NCI-H187 (cell line): ENCODE measurements at places on chromosomes 5 and 9.

- DNase-seq: no peak
Observed at GRCh38 chr5:62327138-62328053, 21.4 kb downstream of the KIF2A start.

- no peak for DNase-seq
Observed at GRCh38 chr5:22918511-22918910, 65.4 kb upstream of the CDH12 start.

GRCh38 chr9:113720495-113720894 is 155.6 kb upstream of the ZNF618 start:
- no peak for DNase-seq

DNA sequence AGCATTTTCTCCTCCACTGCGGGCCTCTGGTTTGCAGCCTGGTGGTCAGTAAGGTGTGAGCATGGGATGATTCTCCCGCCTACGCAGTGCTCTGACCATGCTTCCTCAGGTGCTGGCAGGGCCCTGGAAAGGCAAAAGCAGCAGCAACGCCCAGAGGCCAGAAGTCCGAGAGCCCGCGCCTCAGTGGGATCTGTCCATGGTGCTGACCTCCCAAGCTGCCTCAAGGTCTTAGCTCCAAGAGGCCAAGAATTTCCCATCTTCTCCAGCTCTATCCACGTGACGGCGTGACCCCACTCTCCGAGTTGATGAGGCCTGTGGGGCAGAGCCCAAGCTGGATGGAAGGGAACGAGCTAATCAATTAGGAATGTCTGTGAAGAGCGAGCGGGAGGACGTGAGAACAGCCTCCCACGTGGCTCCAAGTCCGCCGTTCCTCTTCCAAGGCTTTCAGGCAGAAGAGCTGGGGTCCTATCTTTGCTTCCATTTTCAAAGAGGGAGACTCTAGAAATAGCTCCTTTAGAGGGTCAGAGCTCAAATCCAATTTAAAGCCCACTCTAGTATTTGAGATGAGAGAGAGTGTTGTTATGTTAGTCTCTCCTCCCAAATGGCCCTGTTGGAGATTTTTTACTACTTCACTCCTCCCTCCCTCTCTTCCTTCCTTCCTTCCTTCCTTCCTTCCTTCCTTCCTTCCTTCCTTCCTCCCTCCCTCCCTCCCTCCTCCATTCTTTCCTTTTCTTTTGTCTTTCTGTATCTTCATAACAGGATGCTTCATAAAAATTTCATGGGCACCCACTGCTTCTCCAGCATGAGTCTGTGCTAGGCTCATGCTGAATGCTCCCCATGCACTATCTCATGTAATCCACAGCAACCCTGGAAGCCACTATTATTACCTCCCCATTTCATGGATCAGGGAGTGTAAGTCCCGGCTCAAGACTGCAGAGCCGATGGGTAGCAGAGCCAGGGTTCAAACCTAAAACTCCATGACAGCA is 69.3 kb downstream of the OLFM1 start:
- DNase-seq: no peak

DNA sequence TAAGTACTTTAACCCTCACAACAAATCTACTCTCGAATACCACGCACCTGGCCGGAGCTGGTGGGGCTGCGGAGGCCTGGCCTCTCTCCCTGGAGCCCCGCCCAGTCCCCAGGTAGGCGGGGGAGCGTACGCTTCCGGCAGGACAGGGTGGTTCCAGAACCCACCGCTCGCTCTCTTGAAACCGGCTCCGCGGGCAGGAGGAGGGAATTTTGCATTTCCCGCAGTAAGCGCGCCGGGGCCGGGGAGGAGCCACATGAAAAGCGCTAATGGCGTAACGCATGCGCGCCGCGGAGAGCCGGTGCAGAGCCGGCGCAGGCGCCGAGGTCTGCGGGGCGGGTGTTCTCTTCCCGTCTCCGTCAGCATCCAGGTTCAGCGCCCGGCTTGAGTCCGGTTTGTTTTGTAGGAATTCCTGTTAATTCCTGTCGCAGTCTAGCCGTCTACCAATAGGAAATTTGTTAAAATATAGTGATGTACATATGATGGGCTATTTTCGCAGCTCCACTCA is 20.8 kb downstream of the CAVIN4 start:
- DNase-seq: peak; percentile 74

GRCh38 chr5:166123717-166124116 is 2167.7 kb upstream of the WWC1 start:
- DNase-seq: no peak

DNA sequence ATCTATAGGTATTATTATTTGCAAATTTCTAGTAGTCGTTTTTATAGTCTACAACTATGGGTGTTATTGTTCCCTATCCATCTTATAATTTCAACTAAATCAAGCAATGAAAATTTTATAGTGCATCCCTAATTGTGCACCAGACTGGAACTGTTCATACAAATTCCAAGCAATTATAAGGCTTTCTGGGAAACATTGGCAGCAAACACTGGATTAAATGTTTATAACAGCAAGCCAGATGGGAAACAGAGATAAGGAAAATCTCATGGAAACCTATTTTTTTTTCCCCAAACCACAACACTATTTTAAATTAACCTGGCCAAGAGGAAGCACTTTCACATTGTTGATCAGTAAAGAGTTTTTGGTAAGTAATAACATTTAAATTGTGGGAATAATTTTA is 524.3 kb downstream of the RASEF start:
- DNase-seq: no peak

DNA sequence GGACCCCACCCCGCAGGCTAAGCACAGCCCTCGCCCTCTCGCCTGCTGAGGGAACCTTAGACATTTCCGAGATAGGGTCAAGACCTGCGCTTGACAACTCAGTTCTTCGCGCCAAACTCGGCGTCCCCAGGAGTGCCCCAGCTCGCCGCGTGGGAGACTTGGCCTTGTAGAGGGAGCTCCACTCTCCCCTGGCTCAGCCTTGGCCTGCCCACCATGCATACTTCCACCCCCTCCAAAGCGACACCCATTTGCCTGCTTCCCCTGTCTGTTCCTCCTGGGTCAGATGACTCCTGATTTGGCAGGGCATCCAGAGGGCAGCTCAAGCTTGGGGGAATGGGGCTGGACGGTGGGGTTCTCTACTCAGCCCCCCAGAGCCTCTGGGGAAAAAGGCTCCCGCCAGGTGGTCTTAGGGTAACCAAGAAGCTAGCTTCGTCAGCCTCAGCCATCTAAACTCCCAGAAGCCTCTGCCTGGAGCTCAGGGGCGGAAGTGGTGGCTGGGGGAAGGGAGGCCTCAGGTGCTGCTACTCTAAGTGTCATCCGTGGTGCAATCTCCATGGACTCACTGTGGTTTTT is 560 bp downstream of the DOCK2 start:
- no peak for DNase-seq

DNA sequence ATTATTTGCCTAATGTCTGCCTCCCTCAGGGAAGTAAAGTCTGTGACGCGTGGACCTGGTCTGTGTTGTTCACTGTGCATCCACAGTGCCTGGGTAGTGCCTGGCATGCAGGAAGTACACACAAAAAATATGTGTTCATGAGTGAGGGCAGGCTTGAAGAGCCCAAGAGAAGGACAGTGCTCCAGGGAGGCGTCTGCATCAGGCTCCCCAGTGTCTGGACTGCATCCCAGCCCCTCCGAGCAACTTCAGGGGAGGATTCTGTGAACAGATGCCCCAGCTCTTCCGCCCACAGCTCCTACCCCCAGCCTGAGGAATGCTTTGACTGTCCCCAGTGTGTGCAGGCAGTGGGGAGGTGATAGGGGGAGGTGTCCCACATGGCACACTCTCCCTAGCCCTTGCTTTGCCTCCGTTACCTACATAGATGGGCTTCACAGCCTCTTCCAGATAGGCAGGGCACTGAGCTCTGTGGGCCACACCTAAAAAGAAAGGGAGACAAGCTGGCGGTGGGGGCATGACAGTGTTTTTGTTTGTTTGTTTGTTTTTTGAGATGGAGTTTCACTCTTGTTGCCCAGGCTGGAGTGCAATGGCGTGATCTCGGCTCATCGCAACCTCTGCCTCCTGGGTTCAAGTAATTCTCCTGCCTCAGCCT is 25.4 kb downstream of the IRF1 start:
- DNase-seq: no peak

- DNase-seq: no peak
Observed at GRCh38 chr5:107969847-107970246, 299.1 kb upstream of the EFNA5 start.

DNA sequence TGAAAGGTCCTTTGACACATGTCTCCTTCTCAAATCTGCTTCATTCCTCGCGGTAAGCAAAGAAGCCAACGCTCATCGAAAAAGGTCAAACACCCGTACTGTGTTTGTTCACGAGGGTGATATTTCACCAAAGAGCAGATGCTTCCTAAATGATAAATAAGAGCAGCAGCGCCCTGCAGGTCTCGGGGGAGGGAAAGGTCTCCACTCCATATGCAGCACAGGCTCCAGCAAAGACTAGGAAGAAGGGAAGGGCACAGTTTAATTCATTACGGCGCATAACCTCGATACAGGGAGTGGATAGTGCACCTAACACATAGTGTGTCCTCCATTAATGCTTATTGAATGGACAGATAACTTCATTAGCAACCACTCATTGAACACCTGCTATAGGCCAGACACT is 593.3 kb downstream of the CDK5RAP2 start:
- DNase-seq: no peak

GRCh38 chr5:87560528-87560927 is 147.8 kb upstream of the CCNH start:
- no peak for DNase-seq

- no peak for DNase-seq
Observed at GRCh38 chr5:147464211-147464610, 45.7 kb downstream of the DPYSL3 start.

GRCh38 chr5:61768692-61769281 is 436.7 kb downstream of the ZSWIM6 start:
- no peak for DNase-seq

GRCh38 chr5:67495072-67495471 is 298.5 kb upstream of the CD180 start:
- DNase-seq: peak; percentile 39

DNA sequence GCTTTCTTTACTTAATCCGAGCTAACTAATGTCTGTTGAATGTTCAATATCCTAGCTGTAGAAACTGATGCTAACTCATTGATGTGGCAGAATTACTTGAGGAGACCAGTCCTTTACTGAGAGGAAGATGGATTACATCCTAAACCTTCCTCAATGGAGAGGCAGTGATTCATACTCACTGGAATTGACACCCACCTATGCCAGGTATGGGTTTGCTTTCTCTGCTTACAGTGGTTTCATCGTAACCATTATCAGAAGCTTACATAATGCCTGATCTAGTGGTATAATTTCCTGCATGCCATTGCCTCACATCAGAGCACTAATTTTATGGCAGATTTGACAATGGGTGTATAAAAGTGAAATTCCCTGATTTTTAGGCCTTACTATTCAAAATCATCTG is 384.7 kb downstream of the ANXA1 start:
- no peak for DNase-seq

GRCh38 chr9:108813951-108814601 is 41.7 kb downstream of the ACTL7B start:
- DNase-seq: no peak

DNA sequence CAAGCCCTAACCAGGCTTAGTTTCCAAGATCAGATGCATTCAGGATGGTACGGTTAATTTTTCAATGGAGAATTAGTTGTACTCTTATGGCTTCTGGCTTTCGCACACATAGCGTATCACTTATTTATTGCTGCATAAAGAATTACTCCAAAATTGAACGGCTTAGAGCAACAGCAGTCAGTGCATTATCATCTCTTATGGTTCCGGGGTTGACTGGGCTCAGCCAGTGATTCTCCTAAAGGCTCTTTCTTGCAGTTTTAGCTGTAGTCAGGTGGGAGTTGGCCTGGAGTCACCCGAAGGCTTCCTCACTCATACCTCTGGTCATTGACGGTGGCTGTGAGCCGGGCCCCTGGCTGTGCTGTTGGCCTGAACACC is 595 bp upstream of the GRHPR start:
- no peak for DNase-seq

DNA sequence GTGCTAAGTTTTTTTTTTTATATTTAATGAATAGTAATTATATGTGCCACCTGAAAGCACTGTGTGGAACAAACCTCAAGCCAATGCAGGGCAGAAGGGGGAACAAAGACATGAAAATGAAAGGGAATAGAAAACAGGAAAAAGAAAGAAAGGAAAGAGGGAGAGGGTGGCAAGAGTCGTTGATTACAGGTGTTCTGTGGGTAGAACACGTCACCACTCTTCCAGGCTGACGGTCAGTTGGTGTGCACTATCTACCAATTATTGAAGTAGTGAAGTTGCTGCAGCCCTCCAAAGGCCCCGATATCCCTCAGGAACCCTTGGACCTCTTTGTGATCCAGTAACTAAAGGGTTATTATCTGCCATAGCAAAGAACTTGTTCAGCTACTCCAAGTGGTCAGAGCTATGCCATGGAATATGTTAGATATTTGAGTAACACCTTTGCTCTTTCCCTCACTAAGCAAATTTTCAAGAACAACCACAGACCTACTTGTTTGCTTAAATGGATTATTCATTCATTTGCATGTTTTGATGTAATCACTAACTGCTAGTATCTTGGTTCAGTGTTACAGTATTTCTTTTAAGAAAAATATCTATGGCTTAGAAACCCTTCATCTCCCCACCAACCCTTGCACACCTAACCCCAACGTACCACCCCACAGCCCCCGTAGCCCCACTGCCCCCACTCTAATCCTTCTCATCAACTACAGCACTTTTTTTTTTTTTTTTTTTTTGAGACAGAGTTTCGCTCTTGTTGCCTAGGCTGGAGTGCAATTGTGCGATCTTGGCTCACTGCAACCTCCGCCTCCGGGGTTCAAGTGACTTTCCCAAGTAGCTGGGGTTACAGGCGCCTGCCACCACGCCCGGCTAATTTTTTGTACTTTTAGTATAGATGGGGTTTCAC is 31.3 kb downstream of the FYB1 start:
- no peak for DNase-seq

DNA sequence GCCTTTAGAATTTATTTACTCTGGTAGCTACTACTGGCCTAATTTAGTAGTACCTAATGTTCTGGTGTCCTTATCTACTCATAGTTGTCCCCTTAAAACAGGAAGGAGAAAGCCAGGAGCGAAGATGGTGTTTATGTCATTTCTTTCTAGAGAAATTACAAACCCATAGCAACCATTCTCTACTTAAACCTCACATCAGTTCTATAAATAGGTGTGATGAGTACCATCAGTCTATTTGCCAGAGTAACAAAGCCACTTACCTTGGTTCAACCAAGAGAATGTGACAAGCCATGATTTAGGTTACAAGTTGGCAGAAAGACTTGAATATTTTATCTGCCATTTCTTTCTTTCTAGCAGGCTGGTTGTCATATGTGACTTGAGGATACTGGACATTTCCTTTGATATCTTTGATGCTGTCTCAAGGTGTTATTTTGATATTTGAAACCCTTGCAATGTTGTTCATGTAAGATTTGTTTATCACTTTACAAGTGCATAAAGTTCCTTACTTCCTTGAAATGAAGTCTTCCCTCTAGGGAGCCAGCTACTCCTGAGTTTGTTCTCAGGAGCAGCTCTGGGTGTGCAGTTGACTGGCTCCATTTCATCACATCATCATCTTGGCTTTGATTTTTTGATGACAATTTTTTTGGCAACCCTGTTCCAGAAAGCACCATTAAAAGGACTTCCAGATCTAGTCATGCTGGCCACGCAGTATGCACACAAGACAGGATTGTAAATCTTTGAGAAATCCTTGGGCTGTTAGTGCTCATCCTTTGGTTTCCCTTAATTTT is 286.8 kb downstream of the ARHGAP26 start:
- DNase-seq: no peak
